ENCODE measurements at places on chromosomes 16 and 17. TPM values are rescaled to one million over a fixed set of nuclear protein-coding genes. Genes with fewer than 3 reads are reported as not detected.
A peak's percentile ranks its signal among the peaks of the same experiment; 100 is the strongest.

- H3K36me3 ChIP-seq: peaks cover 16% of the 10 kb centered on the region
- no peak overlapping the region for H3K4me3 ChIP-seq
- no peak overlapping the region for H3K27ac ChIP-seq
- peaks cover 21% of the 10 kb centered on the region for H3K4me1 ChIP-seq
Observed at GRCh38 chr17:77488531-77489238, 347.9 kb downstream of the SEC14L1 start.

GRCh38 chr16:57262841-57263540 is 17.9 kb downstream of the ARL2BP start:
- no peaks in the 10 kb centered on the region for H3K27me3 ChIP-seq
- no peaks in the 10 kb centered on the region for H3K36me3 ChIP-seq
- no peak overlapping the region for H3K4me3 ChIP-seq
- no peak for DNase-seq
- no peaks in the 10 kb centered on the region for H3K4me1 ChIP-seq

DNA sequence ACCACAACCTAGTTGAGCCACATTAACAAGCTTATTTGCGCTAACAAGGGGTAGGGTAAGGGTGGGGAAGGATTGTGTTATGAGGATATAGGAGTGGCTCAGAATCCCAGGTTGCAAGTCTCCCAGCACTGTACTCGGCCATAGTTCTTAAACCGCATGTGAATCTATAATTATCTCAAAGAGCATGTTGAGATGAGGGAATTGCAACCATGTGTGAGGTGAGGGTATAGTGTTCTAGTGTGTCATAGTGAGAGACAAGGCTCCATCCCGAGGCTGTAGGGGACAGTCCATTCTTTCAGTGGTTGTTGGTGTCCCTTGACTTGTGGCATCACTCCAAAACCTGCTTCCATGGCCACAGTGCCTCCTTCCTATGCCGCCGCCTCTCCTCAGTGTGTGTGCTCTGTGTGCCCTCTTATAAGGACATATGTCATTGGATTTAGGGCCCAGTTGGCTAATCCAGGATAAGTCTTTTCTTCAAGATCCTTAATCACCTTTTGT is 22.7 kb upstream of the ATP5MC1 start:
- no peaks in the 10 kb centered on the region for H3K27me3 ChIP-seq
- no peak for DNase-seq
- peaks cover 9% of the 10 kb centered on the region for H3K36me3 ChIP-seq
- H3K4me3 ChIP-seq: no peak overlapping the region

GRCh38 chr16:88192601-88193000 is 190.2 kb upstream of the ZNF469 start:
- H3K27ac ChIP-seq: no peak overlapping the region
- no peaks in the 10 kb centered on the region for H3K4me1 ChIP-seq
- H3K36me3 ChIP-seq: no peaks in the 10 kb centered on the region
- H3K27me3 ChIP-seq: no peaks in the 10 kb centered on the region
- no peak for DNase-seq
- no peak overlapping the region for H3K4me3 ChIP-seq

- H3K36me3 ChIP-seq: no peaks in the 10 kb centered on the region
- H3K4me1 ChIP-seq: no peaks in the 10 kb centered on the region
- no peak overlapping the region for H3K27ac ChIP-seq
Observed at GRCh38 chr16:50676684-50677225, 4.4 kb downstream of the SNX20 start.

DNA sequence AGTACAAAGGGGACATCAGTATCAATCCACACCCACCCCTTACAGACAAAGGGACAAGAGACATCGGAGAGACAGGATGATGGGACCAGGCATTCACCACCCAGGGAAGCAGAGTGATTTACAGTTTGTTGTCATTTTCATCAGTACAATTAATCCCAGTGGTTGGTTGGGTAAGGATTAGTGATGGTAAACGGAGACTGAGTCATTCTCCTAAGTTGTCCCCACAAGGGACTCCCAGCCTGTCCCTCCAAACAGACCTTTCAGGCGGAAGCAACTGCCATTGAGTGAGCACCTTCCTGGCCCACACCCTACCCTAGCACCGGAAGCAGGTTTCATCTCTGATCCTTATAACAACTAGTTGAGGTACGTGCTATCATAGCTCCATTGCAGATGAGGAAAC is 11.2 kb downstream of the PPL start:
- peaks cover 3% of the 10 kb centered on the region for H3K36me3 ChIP-seq
- no peak for DNase-seq
- no peaks in the 10 kb centered on the region for H3K27me3 ChIP-seq
- no peak overlapping the region for H3K27ac ChIP-seq

DNA sequence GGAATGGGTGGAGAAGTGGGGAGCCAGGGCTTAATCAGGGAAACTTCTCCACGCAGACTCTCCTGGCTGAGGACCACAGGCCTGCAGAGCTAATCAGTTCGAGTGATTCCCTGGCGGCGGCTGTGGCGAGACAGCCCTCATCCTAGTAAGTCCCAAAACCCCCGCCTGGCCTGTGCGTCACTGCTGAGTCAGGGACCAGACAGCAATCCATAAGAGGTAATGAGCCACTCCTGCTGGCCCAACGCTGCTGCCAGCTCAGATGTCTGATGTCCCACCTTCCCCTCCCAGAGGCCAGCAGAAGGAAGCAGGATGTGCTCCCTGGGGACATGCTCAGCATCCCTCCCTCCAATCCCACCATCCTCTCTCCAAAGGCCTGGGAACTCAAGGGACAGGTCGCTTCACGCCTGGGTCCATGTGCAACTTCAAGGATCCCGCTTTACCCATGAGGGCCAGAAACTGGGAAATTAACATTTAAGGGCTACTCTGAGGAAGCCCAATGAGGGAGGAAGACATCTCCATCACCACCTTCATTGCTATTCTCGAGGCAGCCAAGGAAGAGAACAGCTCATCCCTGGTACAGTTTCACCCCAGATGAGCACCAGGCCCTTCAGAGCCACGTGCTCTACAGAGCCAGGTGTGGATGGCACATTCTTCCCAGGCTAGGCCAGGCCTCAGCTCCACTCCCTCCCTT is 7.9 kb downstream of the ACLY start:
- peaks cover 7% of the 10 kb centered on the region for H3K36me3 ChIP-seq
- H3K4me3 ChIP-seq: no peak overlapping the region
- no peaks in the 10 kb centered on the region for H3K27me3 ChIP-seq
- H3K27ac ChIP-seq: no peak overlapping the region
- H3K4me1 ChIP-seq: peaks cover 26% of the 10 kb centered on the region
- DNase-seq: no peak

GRCh38 chr17:39852239-39852638 is 11.9 kb downstream of the IKZF3 start:
- no peaks in the 10 kb centered on the region for H3K4me1 ChIP-seq
- no peaks in the 10 kb centered on the region for H3K36me3 ChIP-seq
- no peak overlapping the region for H3K4me3 ChIP-seq
- no peaks in the 10 kb centered on the region for H3K27me3 ChIP-seq

DNA sequence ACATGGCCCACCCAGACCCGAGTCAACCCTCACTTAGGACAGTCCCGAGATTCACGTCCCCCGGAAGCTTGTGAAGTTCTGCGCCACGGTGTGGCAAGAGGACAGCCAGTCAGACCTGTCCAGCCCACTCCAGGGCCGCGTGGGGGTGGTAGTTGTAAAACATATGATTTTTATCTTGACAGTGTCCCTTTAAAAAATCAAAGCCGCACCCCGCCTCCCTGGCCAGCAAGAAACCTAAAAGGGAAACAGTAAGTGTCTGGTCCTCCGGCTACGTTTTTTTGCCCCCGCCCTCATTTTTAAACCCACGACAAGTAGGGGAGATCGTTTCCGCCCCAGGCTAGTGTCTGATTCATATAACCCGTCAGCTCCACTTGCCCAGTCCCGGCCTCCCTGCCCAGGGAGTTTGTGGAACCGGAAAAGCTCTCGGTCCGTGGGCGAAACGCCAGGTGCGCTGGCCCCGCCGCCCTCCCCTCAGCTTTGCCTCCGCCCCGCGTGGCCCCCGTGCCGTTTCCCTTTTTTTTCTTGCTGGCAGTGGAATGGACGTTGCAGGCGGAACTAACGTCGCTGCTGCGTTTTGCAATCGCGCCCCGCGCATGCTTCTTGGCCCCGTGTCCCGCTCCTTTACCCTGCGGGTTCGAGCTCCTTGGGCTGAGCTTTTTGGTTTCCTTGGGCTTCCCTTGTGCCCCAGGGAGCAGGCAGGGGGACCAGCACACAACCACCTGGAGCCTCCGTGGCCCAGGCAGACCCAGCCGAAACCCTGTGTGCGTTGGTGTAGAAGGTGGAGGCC is 13.3 kb upstream of the NUDT16L1 start:
- peaks cover 95% of the 10 kb centered on the region for H3K4me1 ChIP-seq
- peak overlapping the region; percentile 98 for H3K27ac ChIP-seq
- no peaks in the 10 kb centered on the region for H3K27me3 ChIP-seq
- H3K36me3 ChIP-seq: peaks cover 5% of the 10 kb centered on the region
- H3K4me3 ChIP-seq: peak overlapping the region; percentile 24

DNA sequence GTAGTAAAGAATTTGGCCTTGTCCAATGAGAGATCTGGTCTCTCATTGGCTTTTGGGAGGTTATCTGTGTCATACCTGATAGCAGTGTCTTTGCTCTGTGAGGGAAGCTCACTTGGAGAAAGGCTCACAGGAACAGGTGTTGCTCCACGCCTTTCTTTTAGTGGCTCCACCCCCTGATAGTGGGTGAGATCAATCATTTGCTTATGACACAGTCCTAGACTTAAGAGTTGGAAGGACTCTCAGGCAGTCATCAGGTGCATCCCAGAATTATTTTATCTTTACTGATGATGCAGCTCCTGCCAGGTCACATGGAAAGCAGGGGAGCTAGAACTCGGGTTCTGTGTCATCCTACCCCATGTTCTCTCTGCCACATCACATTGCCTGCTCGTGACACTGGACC is 59.3 kb downstream of the CENPV start:
- no peaks in the 10 kb centered on the region for H3K27me3 ChIP-seq
- no peak for DNase-seq
- H3K4me3 ChIP-seq: no peak overlapping the region
- H3K4me1 ChIP-seq: peaks cover 16% of the 10 kb centered on the region
- no peaks in the 10 kb centered on the region for H3K36me3 ChIP-seq

DNA sequence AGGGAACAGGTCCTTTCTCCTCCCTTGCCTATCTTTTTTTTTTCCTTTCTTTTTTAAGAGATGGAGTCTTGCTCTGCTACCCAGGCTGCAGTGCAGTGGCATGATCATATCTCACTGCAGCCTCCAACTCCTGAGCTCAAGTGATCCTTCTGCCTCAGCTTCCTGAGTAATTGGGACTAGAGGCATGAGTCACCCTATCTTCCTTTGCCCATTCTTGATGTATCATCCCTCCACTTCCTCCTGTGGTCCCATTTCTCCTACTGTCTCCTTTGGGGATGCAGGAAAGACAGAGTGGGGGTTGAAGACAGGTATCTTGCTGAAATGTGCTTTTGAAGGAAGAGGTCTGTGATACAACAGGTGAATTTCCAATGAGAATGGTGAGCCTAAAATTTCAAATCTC is 5.5 kb downstream of the MYO19 start:
- no peak for DNase-seq
- H3K36me3 ChIP-seq: peaks cover 38% of the 10 kb centered on the region

DNA sequence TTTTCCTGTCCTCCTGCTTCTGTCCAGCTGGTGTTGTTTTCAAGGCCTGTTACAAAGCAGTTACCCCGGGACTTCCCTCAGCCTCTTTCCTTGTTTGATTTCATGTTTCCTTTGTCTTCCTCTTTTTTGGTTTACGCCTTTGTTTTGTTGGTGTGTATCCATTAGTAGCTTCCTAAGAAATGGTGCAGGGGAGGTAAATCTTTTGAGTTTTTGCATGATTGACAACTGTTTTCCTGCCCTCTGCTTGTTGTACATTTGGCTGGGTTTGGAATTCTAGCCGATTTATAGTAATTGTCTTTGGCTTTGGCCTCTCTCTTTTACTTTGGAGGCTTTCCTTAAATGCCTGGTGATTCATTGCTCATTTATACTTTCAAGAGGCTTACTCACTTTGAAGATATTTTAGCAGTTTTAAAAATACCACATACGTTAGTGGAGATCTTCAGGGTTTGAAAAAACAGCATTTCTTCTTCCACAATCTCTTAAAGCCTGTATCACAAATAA is 32.8 kb downstream of the DNAH2 start:
- H3K4me3 ChIP-seq: no peak overlapping the region
- H3K36me3 ChIP-seq: no peaks in the 10 kb centered on the region
- no peaks in the 10 kb centered on the region for H3K4me1 ChIP-seq
- no peak overlapping the region for H3K27ac ChIP-seq
- H3K27me3 ChIP-seq: peaks cover 4% of the 10 kb centered on the region

GRCh38 chr16:46765050-46765449 is 16.9 kb upstream of the MYLK3 start:
- H3K4me1 ChIP-seq: no peaks in the 10 kb centered on the region
- H3K36me3 ChIP-seq: no peaks in the 10 kb centered on the region
- no peak overlapping the region for H3K27ac ChIP-seq

DNA sequence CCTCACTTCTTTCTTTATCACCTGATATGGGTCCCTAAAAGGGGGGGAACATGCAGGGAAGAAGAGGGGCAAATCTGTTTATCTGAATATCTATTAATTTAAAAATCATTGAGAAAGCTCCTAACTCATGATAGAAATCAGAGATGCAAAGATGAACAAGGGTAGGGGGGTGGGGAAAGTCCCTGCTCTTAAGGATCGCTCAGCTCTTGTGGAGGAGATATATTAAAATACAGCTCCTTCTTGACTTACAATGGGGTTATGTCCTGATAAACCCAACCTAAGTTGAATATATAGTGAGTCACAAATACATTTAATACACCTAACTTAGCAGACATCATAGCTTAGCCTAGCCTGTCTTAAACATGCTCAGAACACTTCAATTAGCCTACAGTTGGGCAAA is 237.5 kb downstream of the MAF start:
- no peaks in the 10 kb centered on the region for H3K36me3 ChIP-seq
- DNase-seq: no peak
- no peak overlapping the region for H3K4me3 ChIP-seq
- no peaks in the 10 kb centered on the region for H3K27me3 ChIP-seq

DNA sequence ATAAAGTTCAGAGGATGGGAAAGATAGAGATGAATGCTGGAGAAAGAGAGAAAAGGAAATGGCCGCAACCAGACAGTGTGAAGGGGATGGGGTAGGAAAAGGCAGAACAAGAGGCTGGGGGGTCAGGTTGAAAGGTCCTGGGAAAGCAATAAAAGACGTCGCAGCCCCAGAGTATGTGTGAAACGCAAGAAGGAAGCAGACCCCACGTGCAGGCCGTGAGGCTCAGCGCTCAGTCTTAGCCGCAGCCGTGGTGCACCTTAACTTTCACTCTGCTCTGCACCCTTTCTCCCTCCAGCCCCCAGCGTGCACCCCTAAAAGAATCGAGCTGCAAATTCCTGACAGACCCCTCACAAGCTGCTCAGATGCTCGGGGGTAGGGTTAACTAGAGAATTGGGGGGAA is 1.9 kb downstream of the DNAH17 start:
- no peaks in the 10 kb centered on the region for H3K27me3 ChIP-seq
- H3K4me3 ChIP-seq: no peak overlapping the region
- H3K4me1 ChIP-seq: no peaks in the 10 kb centered on the region
- H3K27ac ChIP-seq: no peak overlapping the region

GRCh38 chr16:49277386-49277742 is 4.3 kb downstream of the CBLN1 start:
- H3K4me1 ChIP-seq: peaks cover 24% of the 10 kb centered on the region
- no peak for DNase-seq
- H3K27me3 ChIP-seq: peaks cover 25% of the 10 kb centered on the region
- no peak overlapping the region for H3K27ac ChIP-seq
- no peak overlapping the region for H3K4me3 ChIP-seq
- H3K36me3 ChIP-seq: no peaks in the 10 kb centered on the region

- H3K4me1 ChIP-seq: no peaks in the 10 kb centered on the region
- H3K4me3 ChIP-seq: no peak overlapping the region
- no peak for DNase-seq
- H3K36me3 ChIP-seq: no peaks in the 10 kb centered on the region
- no peaks in the 10 kb centered on the region for H3K27me3 ChIP-seq
Observed at GRCh38 chr17:20264996-20265395, 202.3 kb downstream of the LGALS9B start.

The ST6GALNAC1 gene
- 0.16 TPM for polyA plus RNA-seq

The CES1 gene
- polyA plus RNA-seq: 716 TPM

The ATP2A1 gene
- 0.07 TPM for polyA plus RNA-seq

The TMEM106A gene
- polyA plus RNA-seq: 1.3 TPM

The GRAP gene
- 1.2 TPM for polyA plus RNA-seq
